ENCODE measurements at places on chromosomes 11 and 22. TPM values are rescaled to one million over a fixed set of nuclear protein-coding genes. Genes with fewer than 3 reads are reported as not detected.

DNA sequence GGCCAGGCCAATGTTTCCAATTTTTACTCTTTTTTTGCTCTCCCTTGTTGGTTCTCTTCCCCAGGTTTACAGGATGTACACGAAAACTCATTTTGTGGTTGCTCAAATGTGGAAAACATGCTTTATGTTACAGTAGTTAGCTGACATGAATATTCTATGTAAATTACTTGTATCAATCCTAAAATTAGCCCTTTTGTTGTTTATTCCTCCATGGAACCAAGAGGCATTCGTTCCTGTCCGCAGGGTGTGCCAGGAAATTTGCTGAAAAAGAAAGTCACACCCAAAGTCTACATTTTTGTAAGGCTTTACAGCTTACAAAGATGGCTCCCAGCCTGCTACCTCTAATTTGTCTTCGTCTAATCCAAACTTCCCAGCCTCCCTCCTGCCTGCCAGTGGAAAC is 652.3 kb downstream of the ETS1 start:
- H3K4me1 ChIP-seq: no peaks in the 10 kb centered on the region
- H3K27ac ChIP-seq: no peak overlapping the region

DNA sequence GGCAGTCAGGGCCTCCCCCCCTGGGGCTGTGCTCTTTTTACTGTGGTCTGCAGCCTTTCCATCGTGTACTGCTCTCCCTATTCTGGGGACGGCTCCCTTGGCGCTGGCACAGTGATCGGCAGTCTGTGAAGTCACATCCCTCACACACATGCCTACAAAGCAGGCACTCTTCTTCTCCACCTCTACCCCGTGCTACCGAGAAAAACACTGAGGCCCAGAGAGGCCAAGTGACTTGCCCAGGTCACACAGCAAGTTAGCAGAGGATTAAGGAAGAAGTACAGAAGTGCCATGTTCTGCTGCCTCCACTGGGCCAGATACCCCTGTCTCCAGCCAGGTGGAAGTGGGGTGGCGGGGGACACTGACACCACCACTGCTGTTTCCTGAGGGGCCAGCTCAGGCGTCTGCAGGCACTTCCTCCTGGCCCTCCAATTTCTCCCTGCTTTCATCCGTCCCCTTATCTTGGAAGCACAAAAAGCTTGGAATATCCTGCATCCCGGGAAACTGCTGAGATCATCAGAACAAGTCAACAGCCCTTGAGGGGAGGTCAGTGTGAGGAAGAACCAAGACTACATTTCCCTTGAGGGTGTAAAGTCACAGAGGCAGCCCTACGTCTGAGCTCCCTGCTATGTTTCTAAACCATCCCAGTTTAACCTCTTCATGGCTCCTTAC is 30.2 kb upstream of the KLHL35 start:
- DNase-seq: no peak
- no peak overlapping the region for H3K4me3 ChIP-seq
- H3K4me1 ChIP-seq: peaks cover 11% of the 10 kb centered on the region
- no peaks in the 10 kb centered on the region for H3K36me3 ChIP-seq

GRCh38 chr11:127825183-127825582 is 762.2 kb downstream of the ETS1 start:
- no peak overlapping the region for H3K4me3 ChIP-seq
- H3K4me1 ChIP-seq: no peaks in the 10 kb centered on the region
- no peak for DNase-seq
- no peak overlapping the region for H3K27ac ChIP-seq

DNA sequence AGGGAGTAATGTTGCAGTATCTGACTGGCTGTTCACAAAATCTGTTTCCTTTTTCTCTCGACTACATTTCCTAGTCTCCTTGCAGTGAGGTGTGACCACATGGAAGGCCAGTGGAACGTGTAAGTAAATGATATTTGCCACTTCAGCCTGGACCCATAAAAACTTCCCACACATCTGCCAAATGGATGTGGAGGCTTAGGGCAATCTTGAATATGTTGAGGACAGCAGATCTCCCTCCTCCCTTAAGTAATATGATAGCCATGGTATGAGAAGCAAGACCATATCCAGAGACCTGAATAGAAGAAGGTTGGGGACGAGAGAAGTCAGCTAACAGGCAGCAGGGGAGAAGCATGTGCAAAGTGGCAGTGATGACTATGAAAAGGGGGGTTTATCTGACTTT is 33.0 kb upstream of the C11orf87 start:
- no peaks in the 10 kb centered on the region for H3K36me3 ChIP-seq
- no peaks in the 10 kb centered on the region for H3K27me3 ChIP-seq
- DNase-seq: no peak
- H3K4me1 ChIP-seq: peaks cover 10% of the 10 kb centered on the region
- H3K4me3 ChIP-seq: no peak overlapping the region
- H3K27ac ChIP-seq: no peak overlapping the region

- no peaks in the 10 kb centered on the region for H3K4me1 ChIP-seq
- DNase-seq: no peak
- H3K36me3 ChIP-seq: no peaks in the 10 kb centered on the region
These were observed 6.6 kb downstream of the OR51F1 start for GRCh38 chr11:4763096-4763495.

GRCh38 chr11:70073871-70074371 is 4.2 kb upstream of the ANO1 start:
- H3K36me3 ChIP-seq: no peaks in the 10 kb centered on the region
- H3K4me1 ChIP-seq: peaks cover 41% of the 10 kb centered on the region
- H3K4me3 ChIP-seq: no peak overlapping the region
- no peak overlapping the region for H3K27ac ChIP-seq
- peaks cover 46% of the 10 kb centered on the region for H3K27me3 ChIP-seq

DNA sequence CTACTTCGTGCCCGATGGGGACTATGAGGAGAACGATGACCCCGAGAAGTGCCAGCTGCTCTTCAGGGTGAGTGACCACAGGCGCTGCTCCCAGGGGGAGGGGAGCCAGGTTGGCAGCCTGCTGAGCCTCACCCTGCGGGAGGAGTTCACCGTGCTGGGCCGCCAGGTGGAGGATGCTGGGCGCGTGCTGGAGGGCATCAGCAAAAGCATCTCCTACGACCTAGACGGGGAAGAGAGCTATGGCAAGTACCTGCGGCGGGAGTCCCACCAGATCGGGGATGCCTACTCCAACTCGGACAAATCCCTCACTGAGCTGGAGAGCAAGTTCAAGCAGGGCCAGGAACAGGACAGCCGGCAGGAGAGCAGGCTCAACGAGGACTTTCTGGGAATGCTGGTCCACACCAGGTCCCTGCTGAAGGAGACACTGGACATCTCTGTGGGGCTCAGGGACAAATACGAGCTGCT is 751 bp downstream of the FIBIN start:
- H3K27me3 ChIP-seq: peaks cover 7% of the 10 kb centered on the region
- no peaks in the 10 kb centered on the region for H3K4me1 ChIP-seq
- peak overlapping the region; percentile 39 for H3K4me3 ChIP-seq
- H3K36me3 ChIP-seq: no peaks in the 10 kb centered on the region
- no peak for DNase-seq

DNA sequence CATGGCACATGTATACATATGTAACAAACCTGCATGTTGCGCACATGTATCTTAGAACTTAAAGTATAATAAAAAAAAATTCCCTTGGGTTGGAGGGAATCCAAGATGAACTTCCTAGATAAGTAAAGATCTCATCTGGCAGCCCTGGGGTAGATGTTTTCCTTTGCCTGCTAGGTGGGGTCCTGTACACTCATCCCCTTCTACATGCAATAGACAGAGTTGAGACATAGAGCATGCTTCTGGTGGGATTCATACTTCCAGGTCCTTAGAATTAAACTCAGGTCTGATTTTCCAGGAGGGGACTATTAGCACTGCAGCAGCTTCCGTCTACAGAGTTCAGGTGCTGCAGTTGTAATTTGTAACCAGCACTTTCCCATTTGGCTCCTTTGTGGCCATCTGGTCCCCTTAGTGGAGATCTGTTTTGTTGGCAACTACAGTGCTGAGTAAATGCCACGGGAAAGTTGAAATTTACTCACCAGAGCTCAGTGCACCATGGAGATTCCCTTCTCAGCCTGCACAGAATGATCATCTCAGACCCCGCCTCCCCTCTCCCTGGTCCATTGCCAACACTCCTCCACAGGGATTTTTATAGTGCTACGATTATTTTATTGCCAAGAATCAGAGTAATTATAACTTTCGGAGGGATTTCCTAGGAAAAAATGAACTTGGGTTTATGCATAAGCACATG is 220.1 kb upstream of the E2F8 start:
- H3K36me3 ChIP-seq: no peaks in the 10 kb centered on the region
- H3K27me3 ChIP-seq: no peaks in the 10 kb centered on the region

- H3K4me3 ChIP-seq: no peak overlapping the region
- peaks cover 14% of the 10 kb centered on the region for H3K4me1 ChIP-seq
- no peaks in the 10 kb centered on the region for H3K27me3 ChIP-seq
- H3K36me3 ChIP-seq: no peaks in the 10 kb centered on the region
- H3K27ac ChIP-seq: no peak overlapping the region
- no peak for DNase-seq
These were observed 189.8 kb upstream of the PITPNB start for GRCh38 chr22:28108851-28109250.

DNA sequence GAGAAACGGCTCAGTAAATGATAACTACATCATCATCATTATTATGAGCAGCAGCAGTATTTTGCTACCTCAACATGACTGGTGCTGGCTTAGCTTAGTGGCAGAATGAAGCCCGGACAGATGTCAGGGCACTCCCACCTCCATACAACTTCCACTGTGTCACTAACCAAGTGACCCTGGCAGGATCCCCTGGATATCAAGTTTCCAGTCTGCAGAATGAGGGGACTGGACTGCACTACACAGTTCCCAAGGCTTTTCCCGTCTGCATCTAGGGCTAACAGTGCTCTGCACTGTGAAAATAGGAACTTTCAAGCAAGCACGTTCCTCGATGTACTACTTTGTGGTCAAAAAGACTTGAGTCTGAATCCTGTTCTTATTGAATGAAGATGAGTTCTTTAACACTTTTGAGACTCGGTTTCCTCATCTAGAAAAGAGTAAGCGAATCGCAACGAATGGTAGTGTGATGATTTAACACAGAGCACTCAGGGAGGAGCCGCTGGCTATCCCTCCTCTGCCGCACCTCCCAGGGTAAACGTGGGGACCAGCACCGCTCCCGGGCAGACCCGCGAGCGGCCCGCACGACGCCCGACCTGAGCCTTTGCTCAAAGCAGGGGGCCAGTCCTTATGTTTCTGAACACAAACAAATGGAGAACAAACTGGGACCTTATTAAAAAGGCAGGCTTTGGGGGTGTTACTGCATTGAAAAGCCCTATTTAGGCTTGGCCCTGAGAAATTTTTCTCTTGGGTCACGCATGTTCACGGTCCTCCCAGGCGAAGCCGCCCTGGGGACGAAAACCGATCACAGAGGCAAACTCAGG is 910 bp downstream of the CLTCL1 start:
- peaks cover 21% of the 10 kb centered on the region for H3K4me1 ChIP-seq
- H3K36me3 ChIP-seq: no peaks in the 10 kb centered on the region
- no peak overlapping the region for H3K27ac ChIP-seq
- H3K4me3 ChIP-seq: peak overlapping the region; percentile 83
- no peaks in the 10 kb centered on the region for H3K27me3 ChIP-seq

- H3K4me3 ChIP-seq: no peak overlapping the region
- no peak for DNase-seq
- peaks cover 10% of the 10 kb centered on the region for H3K4me1 ChIP-seq
- H3K27ac ChIP-seq: no peak overlapping the region
- no peaks in the 10 kb centered on the region for H3K36me3 ChIP-seq
- peaks cover 16% of the 10 kb centered on the region for H3K27me3 ChIP-seq
These were observed 1.4 kb upstream of the PRSS23 start for GRCh38 chr11:86798988-86799387.

DNA sequence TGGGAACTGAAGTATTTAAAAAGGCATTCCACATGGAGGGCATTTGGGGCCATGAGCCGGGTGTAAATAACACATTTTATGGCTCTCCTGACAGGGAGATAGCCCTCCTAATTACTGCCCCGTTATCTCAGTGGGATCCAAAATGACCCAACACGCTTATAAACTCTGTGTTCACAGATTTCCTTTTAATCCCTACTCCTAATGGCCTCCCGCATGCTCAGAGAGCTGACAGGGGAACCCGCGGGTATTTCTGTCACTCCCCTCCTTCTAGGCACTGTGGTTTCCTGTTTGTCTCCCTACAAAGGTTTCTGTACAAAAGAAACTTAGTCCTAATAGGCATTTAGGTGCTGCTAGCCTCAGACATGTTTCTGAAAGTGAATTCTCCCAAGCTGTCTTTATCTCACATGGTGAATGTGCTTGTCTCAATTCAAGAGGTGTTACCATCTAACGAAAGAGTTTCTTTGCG is 202.8 kb upstream of the SEZ6L start:
- DNase-seq: no peak
- no peaks in the 10 kb centered on the region for H3K27me3 ChIP-seq
- peaks cover 13% of the 10 kb centered on the region for H3K4me1 ChIP-seq
- no peak overlapping the region for H3K4me3 ChIP-seq
- no peaks in the 10 kb centered on the region for H3K36me3 ChIP-seq
- H3K27ac ChIP-seq: no peak overlapping the region

DNA sequence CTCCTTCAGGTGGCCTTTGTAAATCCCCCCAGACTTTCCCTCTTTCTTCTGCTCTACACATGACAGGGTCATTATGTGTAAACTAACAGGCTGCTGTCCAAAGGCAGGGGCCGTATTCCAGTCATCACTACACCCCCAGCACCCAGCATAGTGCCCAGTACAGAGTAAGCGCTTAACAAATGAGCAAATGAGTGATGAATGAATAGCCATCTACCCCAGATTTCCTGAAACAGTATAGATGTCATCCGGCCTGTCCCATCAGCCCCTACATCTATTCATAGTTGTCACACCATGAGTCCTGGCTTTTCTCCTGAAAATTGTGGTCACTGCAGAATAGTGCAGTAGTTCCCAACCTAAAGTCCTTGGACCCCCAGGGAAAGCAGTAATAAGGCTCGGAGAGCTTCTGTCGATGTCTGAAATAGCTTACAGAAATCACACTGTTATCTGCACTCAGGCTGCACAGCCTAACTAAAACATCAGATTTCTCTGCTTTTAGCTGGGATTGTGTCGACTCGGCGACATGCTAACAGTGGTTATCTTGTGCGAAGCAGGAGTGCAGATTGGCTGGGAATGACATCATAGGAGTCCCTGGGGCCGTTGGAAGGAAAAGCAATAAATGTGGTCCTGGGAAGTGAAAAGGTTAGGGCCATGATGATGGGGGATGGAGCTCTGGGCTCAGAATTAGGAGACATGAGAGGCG is 143.8 kb upstream of the NECTIN1 start:
- H3K27ac ChIP-seq: no peak overlapping the region
- no peaks in the 10 kb centered on the region for H3K36me3 ChIP-seq
- no peaks in the 10 kb centered on the region for H3K27me3 ChIP-seq
- no peaks in the 10 kb centered on the region for H3K4me1 ChIP-seq

Gene NFAM1
- 0.73 TPM for total RNA-seq

Gene CYP2D6
- 0.77 TPM for total RNA-seq

Gene LRRC75B
- 10.9 TPM for total RNA-seq

Gene BATF2
- 2.0 TPM for total RNA-seq

Gene CLDN5
- 1.6 TPM for total RNA-seq

Gene BDNF
- 5.4 TPM for total RNA-seq

All from H1 (cell line).